ENCODE measurements at places on chromosomes 11 and 22.

DNA sequence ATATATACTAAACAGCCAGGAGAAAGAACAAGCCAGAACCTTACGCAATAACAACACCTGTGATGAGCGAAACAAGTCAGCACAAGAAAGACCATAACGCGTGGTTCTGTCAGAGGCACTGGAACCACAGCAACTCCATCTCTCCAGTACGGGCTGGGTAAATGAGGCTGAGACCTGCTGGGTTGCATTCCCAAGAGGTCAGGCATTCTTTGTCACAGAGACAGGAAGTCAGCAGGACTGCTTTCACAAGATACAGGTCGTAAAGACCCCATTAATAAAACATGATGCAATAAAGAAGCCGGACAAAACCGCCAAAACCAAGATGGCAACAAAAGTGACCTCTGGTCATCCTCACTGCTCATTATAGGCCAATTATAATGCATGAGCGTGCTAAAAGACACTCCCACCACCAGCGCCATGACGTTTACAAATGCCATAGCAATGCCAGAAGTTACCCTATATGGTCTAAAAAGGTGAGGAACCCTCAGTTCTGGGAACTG is 21.7 kb downstream of the TPST2 start:
- no peak for DNase-seq

- DNase-seq, result no peak
These were observed 8.0 kb upstream of the IL17REL start for GRCh38 chr22:50020606-50021005.

DNA sequence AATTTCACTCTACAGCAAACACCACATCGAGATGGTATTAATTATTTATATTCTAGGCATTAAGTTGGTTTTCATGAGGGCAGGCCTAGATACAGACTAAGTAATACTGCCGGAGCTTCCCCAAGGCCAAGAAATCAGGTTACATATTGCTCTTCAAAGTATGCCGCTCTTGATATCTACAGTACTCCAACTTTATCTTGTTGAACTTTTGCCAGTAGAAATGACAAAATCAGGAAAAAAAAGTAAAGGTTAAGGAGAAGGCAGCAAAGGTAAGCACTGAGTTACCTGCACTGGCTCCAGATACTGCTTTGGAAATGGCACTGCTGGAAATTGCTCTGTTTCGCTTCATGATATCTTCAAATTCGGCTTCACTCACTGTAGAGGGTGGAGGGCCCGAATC is 14.4 kb downstream of the CPSF7 start:
- DNase-seq, result no peak

DNA sequence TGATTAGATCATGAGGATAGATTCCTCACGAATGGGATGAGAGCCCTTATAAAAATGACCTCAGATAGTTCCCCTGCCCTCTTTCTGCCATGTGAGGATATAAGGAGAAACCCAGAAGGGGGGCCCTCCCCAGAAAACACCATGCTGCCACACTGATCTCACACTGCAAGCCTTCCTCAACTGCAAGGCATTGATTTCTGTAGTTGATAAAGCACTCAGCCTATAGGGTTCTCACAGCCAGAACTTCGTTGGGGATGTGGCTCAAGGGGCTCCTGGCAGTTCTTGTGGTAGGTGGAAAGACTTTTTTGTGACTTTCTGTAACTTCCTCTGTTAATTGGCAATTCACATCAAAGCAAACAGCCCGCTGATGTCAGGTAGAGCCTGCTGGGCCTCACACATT is 108.9 kb downstream of the CD44 start:
- DNase-seq, result no peak

- DNase-seq, result no peak
These were observed 922 bp upstream of the CSNK1E start for GRCh38 chr22:38317995-38318715.

GRCh38 chr11:134071306-134071705 is 2.4 kb downstream of the JAM3 start:
- DNase-seq, result no peak

All from epithelial cell of proximal tubule (primary cell).